ENCODE measurements at places on chromosomes 13 and 19.

- DNase-seq: no peak
Measured at GRCh38 chr19:8196271-8196927, 12.8 kb upstream of the CERS4 start.

DNA sequence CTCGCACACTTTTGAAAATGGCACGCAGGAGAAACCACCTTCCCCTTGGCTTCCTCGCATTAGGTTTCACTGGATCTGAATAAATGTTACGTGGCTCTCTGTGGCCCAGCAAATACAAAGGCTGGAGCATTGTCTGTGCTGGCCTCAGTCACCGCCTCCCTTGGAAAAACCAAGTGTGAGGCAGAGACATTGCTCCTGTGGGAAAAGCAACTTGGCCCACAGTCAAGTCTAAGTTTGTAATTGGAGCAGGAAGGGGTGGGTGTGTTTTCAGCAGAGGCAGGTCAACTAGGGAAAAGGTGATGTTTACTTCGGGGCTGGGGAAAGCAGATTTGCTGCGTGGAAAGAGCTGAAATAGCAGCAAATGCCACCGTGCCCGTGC lies 101.6 kb downstream of the IRS2 start:
- no peak for DNase-seq

GRCh38 chr13:112849500-112849899 lies 119.5 kb upstream of the MCF2L start:
- DNase-seq: no peak

GRCh38 chr13:27860743-27861142 lies 59.1 kb upstream of the PDX1 start:
- DNase-seq: no peak

DNA sequence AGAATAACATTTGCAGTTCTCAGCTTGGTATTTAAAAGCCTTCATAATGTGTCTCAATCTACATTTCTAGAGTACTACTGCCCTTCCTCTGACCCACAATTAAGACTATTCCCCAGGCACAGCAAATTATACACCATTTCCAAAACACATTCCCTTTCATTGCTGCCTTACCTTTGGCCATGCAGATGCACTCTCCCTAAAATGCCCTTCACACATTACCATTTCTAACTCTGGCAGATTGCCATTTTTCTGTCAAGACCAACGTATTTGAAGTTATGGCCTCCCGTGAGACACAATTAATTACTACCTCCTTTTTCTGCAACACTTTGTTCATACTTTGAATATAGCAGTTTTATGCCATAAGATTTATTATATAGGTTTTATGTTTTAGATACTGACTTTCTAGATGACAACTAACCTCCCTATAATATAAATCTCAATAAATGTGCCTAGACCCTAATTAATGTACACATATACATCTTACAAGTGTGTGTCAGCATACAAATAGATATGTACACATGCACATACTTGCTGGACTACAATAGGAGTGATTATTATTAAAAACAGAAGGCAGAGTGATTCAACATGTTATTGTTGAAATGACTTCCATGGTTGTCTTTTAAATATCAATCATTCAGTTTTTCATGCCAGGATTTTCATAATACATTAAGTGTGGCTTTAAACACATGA lies 2902.5 kb downstream of the PCDH9 start:
- no peak for DNase-seq

DNA sequence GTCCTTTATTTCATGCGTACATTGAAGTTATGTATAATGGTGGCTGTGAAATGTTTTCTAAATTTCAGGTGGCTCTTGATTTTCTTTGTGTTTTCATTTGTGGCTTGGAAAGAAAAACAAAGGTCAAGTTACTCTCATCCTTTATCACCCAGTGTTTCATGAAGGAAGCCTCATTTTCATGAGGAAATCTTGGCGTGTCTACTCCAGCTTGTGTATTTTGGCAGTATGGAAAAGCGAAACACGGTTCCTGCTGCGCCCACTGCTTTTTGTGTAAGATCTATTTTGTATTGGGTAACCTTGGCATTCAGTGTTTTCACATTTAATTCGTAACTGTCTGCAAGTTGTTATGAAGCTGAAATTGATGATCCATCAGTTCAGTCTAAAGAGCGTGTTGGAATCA lies 147.0 kb upstream of the RNF113B start:
- no peak for DNase-seq

DNA sequence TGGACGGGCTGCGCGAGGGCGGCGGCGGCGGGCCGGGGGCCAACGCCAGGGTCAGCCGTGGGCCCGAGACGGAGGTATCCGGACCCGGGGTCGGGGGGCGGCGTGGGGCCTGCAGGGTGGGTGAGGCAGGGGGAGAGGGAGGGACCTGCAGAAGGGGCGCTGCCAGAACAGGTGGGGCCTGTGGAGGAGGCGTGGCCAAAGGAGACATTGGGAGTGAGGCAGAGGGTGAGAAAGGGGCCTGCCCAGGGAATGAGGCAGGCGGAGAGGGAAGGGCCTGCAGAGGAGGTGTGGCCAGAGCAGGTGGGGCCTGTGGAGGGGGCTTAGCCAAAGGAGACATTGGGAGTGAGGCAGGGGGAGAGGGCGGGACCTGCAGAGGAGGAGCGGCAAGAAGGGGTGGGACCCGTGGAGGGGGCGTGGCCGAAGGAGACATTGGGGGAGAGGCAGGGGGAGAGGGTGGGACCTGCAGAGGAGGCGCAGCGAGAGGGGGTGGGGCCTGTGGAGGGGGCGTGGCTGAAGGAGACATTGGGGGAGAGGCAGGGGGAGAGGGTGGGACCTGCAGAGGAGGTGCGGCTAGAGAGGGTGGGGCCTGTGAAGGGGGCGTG lies 4.2 kb downstream of the PRR36 start:
- peak; percentile 76 for DNase-seq

GRCh38 chr13:35219021-35219420 lies 257.5 kb downstream of the MAB21L1 start:
- DNase-seq: no peak

GRCh38 chr19:7191946-7192691 lies 102.1 kb downstream of the INSR start:
- DNase-seq: peak; percentile 63

DNA sequence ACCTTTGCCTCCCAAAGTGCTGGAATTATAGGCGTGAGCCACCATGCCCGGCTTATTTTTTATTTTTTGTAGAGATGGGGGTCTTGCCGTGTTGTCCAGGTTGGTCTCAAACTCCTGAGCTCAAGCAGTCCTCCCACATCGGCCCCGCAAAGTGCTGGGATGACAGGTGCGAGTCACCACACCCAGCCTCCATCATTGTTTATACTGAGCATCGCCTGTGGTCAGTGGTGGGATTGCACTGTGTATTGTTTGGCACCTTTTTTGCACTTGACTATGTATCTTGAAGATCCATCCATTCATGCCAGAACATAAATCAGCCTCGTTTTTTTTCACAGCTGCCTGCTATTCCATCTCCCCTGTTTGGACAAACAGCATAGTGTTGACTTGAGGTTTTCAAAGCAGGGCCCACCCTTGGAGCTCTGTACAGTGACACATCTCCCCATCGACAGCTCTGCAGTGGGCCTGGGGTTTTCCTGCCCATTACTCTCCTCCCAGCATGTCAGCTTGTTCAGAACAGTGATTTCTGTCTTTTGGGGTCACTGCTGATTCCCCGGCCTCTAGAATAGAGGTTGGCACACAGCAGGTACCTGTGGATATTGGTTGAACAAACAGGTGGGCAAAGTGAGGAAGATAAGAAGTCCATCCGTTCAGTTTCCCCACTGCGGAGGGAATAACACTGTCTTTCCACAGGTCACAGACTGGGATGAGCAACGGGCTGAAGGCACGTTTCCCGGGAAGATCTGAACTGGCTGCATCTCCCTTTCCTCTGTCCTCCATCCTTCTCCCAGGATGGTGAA lies 8.2 kb upstream of the UPK1A start:
- no peak for DNase-seq

- no peak for DNase-seq
Measured at GRCh38 chr13:102812611-102813287, 13.8 kb downstream of the BIVM start.

- DNase-seq: no peak
Measured at GRCh38 chr13:72500851-72501250, 226.6 kb downstream of the MZT1 start.

- no peak for DNase-seq
Measured at GRCh38 chr13:113646376-113646775, 11.6 kb downstream of the ATP4B start.

DNA sequence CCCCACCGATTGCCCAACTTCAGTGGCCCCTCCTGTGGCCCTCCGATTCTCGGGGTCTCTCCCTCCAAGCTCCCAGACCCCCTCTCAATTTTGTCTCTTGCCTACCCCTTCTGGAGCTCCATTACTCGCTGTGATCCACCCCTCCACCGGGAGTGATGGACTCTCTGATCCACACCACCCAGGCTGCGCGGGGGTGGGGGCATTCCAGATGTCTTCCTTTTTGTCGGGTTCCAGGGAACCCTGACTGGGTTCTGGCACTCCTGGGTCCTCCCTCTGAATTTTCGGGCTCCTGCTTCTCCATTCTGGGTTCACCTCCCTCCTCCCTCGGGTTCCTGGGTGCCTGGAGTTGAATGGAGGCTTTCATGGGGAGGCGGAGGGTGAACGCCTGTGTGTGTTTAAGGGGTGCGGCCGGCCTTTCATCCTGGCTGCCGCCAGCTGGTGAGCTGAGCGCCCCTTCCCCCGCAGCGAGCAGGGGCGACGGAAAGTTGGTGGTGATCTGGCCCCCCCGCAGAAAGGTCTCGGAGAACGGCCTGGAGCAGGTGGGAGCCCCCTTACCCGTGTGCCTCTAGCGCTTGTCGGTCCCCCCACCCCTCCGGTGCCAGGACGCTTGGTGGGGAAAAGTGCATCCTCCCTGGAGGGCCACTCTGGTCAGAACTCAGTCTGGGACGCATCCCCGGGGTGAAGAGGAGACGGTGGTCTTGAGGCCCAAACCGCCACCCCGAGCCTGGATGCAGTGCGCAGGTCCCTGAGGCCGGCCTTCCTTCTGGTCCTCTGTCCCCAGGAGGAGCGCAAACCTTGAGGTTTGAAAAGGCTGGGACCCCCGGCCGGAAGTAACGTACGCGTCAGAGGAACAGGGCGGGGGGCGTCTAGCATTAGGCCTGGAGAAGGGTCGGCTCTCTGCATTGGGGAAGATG lies 1.6 kb downstream of the MISP3 start:
- DNase-seq: peak; percentile 41

- no peak for DNase-seq
Measured at GRCh38 chr13:29858667-29859066, 8.2 kb upstream of the UBL3 start.

- no peak for DNase-seq
Measured at GRCh38 chr19:50952910-50953309, at the start of gene KLK5. Gene KLK5 (minus strand): TSS chr19:50953038. CDS start chr19:50952657, 381 bp downstream.

DNA sequence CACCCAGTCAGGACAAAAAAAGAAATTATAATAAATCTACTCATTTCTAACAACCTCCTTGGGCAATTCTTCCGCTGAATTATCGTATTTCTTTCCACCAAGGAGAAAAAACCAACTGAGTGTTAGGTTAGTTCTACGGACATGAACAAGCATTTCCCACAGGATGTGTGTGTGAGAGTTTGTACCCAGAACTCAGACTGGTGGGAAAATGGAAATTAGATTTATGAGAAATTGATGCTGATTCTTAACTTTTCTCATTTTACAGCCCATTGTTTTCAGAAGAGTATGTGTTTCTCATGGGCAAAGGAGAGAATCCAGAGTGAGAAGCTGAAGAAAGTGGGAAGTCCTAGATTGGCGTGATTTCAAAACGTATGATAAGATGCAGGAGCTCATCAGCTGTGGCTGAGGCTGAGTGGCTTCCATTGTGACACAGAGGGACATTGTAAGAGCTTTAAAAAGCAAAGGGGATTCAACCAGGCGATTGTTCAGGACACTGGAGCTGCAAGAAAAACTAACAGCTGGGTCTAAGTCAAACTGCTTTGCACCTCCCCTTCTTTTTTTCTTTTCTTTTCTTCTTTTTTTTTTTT lies 184.7 kb upstream of the ARGLU1 start:
- no peak for DNase-seq

GRCh38 chr19:34504809-34505291 lies 23.3 kb downstream of the WTIP start:
- no peak for DNase-seq

- no peak for DNase-seq
Measured at GRCh38 chr13:75788481-75788981, 152.4 kb downstream of the LMO7 start.

DNA sequence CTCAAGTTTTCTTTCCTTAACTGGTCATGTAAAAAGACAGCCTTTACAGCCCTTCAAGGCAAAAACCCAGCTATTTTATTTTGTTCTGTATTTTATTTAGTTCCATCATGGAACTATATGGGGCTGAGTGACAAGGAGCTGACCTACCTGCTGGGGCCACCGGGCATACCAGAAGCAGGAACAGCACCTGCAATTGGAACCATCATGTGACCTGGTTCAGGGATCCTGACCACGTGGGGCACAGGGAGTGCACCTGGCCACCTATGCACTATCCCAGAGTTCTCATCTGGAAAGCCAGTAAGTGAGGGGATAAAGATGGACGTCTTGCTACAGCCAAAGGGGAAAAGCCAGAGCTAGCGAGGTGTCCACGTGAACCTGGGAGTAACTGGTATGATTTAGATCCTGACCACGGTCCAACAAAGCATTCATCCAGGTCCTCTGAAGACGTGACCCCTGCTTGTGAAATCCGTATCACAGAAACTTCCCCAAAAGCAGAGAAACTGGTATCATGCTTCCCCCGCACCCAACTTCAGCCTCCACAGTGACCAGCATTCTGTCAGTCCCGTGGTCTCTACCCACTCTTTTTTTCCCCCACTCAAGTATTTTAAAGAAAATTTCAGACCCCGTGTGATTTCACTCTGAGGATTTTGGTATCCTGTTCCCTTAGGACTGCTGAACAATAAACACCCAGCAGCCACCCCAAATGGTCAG lies 40.5 kb upstream of the SLC15A1 start:
- no peak for DNase-seq

GRCh38 chr19:49447485-49448431 lies 3.9 kb downstream of the PIH1D1 start:
- DNase-seq: peak; percentile 13

- no peak for DNase-seq
Measured at GRCh38 chr13:31982540-31982939, 49.0 kb upstream of the FRY start.

DNA sequence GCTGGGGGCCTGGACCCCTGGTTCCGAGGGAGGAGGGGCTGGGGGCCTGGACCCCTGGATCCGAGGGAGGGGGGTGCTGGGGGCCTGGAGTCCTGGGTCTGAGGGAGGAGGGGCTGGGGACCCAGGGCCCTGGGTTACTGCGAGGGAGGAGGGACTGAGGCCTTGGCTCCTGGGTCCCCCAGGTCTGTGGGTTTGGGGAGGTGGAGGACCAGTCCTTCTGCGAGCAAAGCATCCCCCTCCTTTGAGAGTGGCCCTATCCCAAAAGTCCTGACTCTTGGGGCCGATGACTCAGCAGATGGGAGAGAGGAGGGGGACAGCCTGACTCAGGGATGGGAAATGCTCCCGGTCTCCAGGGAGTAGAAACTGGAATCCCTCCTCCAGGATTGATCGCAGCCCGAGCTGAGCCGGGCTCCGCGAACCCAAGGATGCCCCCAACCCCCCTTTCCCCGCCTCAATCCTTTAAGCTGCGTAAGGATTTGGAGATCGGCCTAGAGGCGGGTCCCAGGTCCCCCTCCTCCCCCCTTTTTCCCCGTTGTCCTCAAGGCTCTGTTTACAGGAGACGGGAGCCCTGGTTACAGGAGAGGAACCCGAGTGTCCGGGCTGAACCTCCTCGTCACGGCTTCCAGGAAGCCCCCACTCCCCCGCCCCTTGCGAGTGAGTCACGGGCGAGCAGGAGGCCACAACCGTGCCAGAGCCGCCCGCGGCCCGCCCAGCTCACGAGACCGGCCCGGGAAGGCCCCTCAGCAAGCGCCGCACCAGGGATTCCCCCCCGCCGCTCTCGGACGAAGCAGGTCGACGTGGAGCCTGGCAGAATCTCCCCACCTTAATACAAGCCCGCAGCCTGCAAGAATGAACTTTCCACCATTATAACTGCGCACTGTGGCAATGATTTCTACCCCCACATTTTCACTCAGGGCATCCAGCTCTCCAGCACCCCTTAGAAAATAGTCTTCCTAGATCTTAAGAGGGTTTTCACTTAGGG lies 3.0 kb upstream of the ZFP36 start:
- DNase-seq: peak; percentile 85
